ENCODE measurements at places on chromosomes 2 and 18.

DNA sequence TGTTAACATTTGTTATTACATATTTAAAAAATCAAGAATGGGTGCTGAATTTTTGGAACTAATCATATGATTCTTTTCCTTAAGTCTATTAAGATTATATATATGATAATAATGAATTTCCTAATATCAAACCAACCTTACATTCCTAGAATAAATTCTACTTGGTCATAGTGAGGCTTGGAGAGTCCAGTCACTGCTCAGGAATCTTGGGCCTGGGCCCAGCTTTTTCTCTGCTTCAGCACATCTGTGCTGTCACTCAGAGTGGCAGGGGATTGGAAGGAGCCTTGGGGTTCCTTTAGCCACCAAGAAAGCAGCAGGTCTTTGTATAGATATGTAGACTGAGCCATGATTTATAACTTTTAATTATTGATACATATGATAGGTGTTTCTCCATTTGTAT is 19.9 kb upstream of the ZAP70 start:
- no peak for DNase-seq

DNA sequence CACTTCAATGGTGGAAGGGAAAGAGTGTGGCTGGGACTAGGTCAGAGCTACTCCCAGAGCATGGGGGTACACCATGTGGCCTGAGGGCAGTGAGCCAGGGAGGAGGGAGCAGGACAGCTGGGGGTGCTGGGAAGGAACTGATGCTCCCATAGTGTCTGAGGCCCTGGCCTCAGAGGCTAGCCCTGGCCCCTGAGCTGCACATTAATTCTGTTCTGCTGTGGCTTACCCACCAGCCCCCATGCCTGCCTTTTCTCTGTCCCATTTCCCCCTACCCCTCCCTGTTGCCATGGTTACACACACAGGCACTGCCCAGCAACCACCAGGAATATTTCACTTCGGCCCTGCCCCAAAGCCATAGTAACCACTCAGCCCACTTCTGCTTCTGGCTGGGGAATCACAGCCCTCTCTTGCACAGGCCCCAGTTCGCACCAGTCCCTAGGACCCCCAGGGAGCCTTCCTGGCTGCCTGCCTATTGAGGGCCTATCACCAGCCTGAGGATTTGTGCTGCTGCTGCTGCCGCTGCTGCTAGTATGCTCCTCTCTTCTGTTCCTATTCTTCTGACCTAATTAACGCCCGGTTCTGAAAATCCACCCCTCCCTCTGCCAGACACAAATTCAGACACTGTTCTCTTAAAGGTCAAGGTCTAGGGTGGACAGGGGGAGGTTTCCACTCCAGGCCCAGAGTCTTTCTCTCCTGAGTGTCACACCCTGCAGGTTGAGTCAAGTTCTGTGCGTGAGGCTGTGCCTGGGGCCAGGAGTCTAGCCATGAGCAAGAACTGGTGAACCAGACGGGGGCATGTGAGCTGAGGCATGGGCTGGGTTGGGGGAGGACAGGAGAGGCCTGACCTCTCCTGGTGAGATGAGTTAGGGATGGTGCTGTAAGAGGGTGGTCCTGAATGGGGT is 87.1 kb upstream of the MCFD2 start:
- no peak for DNase-seq

DNA sequence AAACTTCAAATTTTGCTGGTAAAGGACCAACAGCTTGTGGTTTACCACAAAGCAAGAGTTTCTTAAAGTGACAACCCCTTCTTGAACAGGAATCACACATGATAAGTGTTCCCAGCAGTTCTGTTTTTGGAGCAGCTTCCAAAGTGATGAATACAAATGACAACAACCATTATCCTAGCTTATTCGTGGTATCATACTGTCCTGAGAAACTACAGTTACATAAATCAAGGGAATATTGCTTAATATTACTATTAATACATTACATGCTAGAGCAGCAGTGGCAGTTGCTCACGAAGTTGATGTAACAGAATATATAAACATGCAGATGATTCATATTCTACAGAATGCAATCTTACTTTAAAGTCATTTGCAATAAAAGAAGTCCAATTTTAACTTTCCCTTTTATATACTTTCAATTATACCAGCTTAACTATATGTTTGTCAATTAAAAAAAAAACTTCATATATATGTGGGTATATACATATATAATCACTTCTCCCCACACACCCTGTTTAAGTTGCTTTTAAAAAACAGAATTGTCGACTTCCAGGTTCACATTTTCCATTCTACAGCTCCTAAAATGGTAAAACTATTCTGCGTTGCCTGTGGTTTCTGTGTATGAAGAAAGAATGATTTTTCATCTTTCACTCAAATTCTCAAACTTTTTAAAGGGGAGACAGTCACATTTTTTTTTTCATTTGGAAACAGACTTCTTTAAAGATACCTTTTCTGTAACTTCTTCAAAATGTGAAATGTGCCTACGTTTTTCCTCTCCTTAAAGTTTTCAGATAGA is 713.6 kb downstream of the TDRD15 start:
- DNase-seq: no peak

- no peak for DNase-seq
Observed at GRCh38 chr2:12767541-12767940, 50.8 kb downstream of the TRIB2 start.

- no peak for DNase-seq
Observed at GRCh38 chr18:48142353-48142752, 211.9 kb upstream of the SMAD2 start.

GRCh38 chr2:18518116-18519111 is 42.0 kb downstream of the RDH14 start:
- DNase-seq: no peak

DNA sequence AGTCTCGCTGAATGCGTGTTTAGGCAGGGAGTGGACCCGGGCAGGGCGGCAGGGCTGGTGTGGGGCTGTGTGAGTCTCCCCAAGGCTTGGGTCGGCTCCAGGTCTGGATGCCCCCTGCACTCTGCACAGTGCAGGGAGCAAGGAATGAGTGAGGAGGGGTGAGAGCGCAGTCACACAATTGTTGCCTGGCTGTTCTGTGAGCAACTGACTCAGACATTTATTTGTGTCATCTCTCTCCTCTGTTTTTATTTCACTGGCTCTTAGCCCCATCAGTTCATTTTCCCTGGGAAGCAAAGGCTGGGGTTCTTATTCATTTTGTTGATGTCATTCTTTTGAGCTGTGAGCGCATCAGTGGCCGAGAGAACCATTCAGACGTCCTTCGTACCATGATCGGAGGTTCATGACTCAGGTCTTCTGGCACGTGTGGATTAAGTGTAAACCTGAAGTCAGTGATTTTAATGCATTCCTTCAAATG is 61.1 kb downstream of the GATA6 start:
- DNase-seq: no peak

GRCh38 chr2:225354281-225354774 is 45.2 kb upstream of the NYAP2 start:
- no peak for DNase-seq

DNA sequence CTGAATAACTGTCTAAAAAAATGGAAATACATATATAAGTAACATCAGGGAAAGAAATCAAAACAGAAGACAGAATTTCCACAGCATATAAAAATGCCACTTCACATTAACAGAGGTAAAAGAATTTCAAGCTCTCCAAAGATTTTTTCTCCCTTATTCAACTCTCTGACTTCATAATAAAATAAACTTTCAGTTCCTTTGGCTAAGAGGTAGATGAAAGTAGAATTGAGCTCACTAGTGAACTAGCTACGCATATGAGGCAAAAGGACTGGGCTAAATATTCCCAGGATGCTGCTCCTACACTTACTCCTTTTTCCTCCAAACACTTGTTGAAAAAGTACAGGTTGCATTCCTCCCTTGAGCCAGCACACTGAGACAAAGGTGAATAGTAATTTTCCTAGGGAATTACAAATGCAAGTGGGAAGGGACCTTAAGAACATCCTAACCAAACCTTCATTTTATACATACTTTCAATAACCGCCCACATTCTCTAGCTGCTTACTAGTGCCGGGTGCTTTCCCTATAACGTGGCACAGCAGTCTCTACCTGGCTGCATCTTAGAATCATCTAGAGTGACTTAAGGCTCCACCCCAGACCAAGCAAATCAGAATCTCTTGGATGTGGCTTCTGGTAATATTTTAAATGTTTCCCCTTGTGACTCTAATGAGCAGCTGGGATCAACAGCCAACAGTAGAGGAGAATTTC is 136.6 kb downstream of the MTCL1 start:
- no peak for DNase-seq

GRCh38 chr18:79026491-79026890 is 42.7 kb upstream of the ATP9B start:
- no peak for DNase-seq

DNA sequence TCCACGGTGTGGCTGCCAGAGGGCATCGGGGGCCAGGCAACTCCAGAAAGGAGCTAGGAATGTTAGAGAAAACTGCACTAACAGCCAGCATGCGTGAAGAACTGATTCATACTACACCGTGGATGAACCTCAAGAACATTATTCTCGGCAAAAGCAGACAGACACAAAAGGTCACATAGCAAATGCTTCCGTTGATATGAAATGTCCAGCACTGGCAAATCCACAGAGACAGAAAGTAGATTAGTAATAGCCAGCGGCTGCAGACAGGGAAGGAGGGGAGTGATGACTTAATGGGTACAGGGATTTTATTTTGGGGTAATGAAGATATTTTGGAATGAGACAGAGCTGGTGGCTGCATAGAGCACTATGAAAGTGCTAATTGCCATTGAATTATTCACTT is 37.4 kb downstream of the SCTR start:
- DNase-seq: no peak

- DNase-seq: no peak
Observed at GRCh38 chr2:88165332-88166003, 4.7 kb upstream of the THNSL2 start.

DNA sequence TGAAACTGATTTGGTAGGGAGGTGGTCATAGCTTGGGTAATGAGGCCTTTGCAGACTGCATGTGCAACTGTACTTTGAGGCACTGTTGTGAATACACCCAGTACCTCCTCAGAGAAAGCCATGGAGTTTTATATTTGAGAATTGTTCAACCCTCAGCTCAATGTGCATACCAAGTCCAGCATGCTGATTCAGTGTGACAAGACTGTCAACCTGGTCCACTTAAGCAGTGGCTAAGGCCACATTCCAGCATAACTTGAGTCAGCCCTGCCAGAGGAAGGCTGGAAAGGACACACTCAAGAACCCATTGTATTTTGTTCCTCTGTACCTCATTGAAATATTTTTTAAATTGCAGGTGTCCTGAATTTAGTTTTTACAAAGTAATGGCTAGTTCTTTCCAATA is 121.8 kb upstream of the HNMT start:
- DNase-seq: no peak

DNA sequence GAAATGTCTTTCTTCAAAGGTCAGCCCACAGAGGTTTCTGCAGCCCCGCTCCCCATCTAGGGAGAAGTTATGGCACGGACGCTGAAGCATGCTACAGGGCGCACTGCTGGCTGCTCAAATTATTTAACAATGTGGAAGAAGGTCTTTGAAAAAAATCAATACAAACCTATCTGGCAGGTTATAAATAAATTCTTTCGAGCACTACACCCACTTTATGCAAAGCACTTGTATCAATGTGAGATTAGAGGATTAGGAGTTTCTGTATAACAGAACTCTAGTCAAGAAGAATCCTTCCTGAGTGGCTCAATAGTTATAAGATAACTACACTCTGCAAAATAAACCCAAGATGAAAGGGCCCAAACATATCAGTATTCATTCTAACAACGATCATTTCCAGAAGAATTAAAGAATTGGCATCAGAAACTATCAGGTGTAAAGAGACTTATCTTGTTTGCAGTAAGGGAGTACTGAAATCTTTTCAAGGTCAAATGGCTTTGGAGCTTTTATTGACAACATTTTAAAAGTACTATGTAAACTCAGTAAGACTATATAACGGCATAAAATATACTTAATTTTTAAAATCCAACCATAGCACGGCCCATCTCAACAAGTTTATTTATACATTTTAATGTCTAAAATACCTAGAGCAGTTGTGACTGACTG is 103.0 kb upstream of the DNMT3A start:
- no peak for DNase-seq

- DNase-seq: no peak
Observed at GRCh38 chr18:51070545-51070944, 40.5 kb downstream of the SMAD4 start.

- DNase-seq: no peak
Observed at GRCh38 chr2:139156730-139157129, 376.5 kb upstream of the NXPH2 start.

- no peak for DNase-seq
Observed at GRCh38 chr2:116724550-116724949, 1089.9 kb upstream of the DDX18 start.

DNA sequence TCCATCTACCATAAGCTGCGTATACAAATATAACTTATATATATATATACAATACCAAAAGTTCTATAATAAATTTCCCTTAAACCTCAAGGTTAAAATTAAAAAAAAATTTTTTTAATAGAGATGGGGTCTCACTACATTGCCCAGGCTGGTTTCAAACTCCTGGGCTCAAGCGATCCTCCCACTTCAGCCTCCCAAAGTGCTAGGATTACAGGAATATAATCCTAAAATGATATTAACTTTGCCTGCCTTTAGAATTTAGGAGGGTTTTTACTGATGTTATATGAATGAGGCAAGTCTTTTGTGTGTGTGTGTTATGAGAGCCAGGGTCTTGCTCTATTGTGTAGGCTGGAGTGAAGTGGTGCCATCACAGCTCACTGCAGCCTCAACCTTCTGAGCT is 49.2 kb downstream of the HNRNPLL start:
- DNase-seq: no peak

GRCh38 chr2:29042561-29043075 is 31.7 kb downstream of the PCARE start:
- no peak for DNase-seq

DNA sequence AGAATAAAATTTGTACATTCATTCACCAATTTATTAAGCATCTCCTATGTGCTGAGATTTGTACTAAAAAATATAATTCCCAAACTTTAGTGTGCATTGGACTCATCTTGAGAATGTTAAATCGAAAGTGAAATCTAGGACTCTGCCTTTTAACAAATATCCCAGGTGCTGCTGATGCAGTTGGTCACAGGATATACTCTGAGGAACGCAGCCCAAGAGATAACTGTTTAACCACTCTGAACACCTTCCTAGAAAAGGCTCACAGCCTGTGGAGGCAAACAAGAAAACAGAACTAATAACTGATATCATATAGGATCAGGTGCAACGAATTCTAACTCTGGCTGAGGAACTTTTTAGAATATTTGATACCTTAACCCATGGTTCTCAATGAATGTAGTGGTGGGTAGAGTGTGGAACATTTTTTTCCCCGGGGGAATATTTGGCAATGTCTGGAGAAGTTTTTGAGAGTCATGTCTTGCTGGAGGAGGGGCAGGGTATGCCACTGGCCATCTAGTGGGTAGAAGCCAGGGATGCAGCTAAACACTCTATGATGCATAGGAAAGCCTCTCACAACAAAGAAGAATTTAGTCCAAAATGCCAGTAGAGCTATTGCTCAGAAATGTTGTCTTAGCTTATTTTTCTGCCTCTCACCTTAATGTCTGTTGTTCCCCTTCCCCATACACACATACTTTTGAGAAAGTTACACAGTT is 96.5 kb downstream of the EHBP1 start:
- no peak for DNase-seq

Measured in effector memory CD8-positive, alpha-beta T cell (primary cell).